Sigmoid colon (tissue), 7 donors: ENCODE measurements at places on chromosomes 4 and X.

GRCh38 chr4:147118528-147118927, 172.9 kb upstream of the TTC29 start:
- H3K4me3 ChIP-seq: no peak overlapping the region
- H3K27ac ChIP-seq: peak overlapping the region; percentile 49
- no peaks in the 10 kb centered on the region for H3K36me3 ChIP-seq
- H3K27me3 ChIP-seq: no peaks in the 10 kb centered on the region
- DNase-seq: no peak
- H3K4me1 ChIP-seq: peaks cover 15% of the 10 kb centered on the region

GRCh38 chr4:57369446-57369845, 259.3 kb upstream of the IGFBP7 start:
- H3K4me3 ChIP-seq: no peak overlapping the region
- no peaks in the 10 kb centered on the region for H3K36me3 ChIP-seq

GRCh38 chr4:173367285-173367684, 3.5 kb upstream of the SAP30 start:
- no peaks in the 10 kb centered on the region for H3K36me3 ChIP-seq
- no peak for DNase-seq
- H3K4me3 ChIP-seq: no peak overlapping the region
- H3K27ac ChIP-seq: peak overlapping the region; percentile 94

GRCh38 chr4:1011666-1012033, 224 bp downstream of the FGFRL1 start:
- peak overlapping the region; percentile 55 for H3K4me3 ChIP-seq
- H3K4me1 ChIP-seq: peaks cover 32% of the 10 kb centered on the region
- H3K27me3 ChIP-seq: peaks cover 8% of the 10 kb centered on the region
- no peaks in the 10 kb centered on the region for H3K36me3 ChIP-seq
- no peak overlapping the region for H3K27ac ChIP-seq

DNA sequence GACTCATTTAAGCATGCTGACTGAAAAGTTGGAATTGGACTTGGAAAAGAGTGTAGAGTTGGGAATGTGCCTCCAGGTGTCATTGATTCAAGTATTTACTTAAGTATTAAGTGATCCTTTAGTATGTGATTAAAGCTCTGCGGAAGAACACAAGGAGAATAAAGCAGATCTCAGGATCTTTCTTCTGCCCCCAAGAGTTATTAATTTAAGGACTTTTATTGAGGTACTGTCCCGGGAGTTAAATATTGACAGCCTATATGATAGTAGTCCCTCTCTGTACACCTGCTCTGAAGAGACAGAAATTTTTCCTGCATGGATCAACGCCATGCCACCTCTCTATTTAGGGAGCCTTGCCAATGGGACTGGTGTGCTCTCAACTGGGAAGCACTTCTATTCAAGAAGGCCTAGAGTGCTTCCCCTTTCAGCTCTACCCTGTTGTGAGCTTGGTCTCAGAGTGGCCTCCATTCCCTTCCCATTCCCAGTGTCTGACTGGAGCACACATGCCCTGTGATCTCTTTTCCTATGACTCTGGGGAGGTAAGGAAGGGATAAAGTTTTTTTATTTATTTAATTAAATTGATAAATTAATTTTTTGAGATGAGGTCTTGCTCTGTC, 75.9 kb downstream of the SHISA3 start:
- H3K27me3 ChIP-seq: no peaks in the 10 kb centered on the region
- no peaks in the 10 kb centered on the region for H3K36me3 ChIP-seq
- no peak for DNase-seq
- no peaks in the 10 kb centered on the region for H3K4me1 ChIP-seq
- H3K27ac ChIP-seq: no peak overlapping the region

GRCh38 chrX:8969378-8969777, 64.5 kb downstream of the FAM9B start:
- no peak for DNase-seq
- no peak overlapping the region for H3K27ac ChIP-seq
- no peak overlapping the region for H3K4me3 ChIP-seq
- H3K4me1 ChIP-seq: no peaks in the 10 kb centered on the region
